ENCODE measurements at places on chromosomes 7 and 10. TPM values are rescaled to one million over a fixed set of nuclear protein-coding genes. Genes with fewer than 3 reads are reported as not detected.

HDAC9 gene
- 25.7 TPM for total RNA-seq

RET gene
- total RNA-seq = 0.07 TPM

RAPGEF5 gene
- total RNA-seq = 8.3 TPM

CCDC172 gene
- not detected for total RNA-seq

MMRN2 gene
- 0.17 TPM for total RNA-seq

SDHAF3 gene
- total RNA-seq = 17.8 TPM

PAPOLB gene
- not detected for total RNA-seq

DNA sequence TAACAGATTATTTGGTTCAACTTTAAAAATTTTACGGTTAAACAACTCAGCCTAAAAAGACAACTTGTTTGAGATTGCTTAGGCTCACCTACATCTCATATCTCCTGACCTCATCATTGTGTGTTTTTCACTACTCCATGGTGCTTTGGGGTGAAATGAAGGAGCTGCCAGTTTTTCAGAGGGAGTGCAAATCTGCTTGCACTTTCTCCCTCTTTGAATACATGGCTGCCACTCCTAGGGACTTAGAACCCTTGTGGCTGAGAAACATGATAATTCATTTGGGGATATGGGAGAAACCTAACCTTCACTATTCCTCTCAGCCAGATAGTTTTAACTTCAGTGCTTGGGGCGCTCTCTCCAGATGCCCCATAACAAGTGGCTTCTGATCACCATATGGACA is 2.7 kb downstream of the CCSER2 start:
- no peak for DNase-seq

DNA sequence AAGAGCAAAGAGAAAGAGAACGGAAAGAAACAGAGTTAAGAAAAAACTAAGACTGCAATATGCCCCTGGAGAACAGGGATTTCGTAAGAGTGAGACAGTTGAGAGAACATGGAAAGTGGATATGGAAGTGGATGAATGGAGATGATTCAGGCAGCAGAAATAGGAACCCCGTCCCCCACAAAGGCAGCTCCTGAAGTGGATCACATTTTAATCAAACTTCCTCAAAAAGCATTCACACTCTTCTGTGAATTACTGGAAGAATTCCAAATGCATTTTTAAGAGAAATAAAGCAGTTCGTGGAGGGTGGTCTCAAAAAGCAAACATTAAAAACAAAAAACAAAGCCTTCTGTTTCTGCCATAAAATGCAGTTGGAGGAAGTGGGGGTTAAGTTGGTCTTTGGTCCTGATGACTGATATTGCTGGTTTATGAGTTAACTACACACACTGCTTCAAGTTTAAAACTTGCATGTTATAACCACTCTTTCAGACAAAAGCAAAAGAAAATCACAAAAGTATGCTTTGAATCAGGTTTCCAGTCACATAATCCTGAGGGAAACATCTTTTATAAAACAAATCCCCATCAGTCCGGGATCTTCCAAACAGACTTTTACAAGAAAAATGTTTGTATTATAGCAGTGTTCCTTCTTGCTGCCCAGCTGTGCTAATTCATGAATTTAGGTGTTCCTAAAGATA is 214.3 kb downstream of the FANK1 start:
- DNase-seq = no peak

- DNase-seq = no peak
Observed at GRCh38 chr10:14953424-14954000, 384 bp downstream of the DCLRE1C start.

GRCh38 chr7:155220903-155221302 is 76.8 kb upstream of the INSIG1 start:
- no peak for DNase-seq

DNA sequence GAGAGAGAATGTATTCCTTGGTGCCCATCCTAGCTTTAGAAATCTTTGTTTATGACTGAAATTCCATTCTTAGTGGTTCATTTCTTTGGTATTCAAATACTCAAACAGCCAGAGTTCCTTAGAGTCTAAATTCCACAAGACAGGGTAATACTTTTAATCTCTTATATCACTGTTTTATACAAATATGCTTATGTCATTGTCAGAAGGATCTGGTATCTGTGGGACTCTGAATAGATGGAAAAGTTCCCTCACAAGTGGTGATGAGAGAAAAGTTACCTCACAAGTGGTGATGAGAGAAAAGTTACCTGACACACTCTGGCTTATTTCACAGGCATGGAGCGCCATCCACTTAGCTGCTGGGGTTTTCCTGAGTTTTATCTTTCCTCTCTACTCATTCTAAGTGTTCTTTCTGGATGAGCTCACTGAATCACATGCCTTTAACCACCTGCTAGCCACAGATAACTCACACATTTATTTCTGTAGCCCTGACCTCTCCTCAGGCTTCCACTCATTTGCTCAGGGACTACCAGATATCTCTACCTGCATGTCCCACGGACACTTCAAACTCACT is 784.0 kb downstream of the SUGCT start:
- peak; percentile 95 for DNase-seq

DNA sequence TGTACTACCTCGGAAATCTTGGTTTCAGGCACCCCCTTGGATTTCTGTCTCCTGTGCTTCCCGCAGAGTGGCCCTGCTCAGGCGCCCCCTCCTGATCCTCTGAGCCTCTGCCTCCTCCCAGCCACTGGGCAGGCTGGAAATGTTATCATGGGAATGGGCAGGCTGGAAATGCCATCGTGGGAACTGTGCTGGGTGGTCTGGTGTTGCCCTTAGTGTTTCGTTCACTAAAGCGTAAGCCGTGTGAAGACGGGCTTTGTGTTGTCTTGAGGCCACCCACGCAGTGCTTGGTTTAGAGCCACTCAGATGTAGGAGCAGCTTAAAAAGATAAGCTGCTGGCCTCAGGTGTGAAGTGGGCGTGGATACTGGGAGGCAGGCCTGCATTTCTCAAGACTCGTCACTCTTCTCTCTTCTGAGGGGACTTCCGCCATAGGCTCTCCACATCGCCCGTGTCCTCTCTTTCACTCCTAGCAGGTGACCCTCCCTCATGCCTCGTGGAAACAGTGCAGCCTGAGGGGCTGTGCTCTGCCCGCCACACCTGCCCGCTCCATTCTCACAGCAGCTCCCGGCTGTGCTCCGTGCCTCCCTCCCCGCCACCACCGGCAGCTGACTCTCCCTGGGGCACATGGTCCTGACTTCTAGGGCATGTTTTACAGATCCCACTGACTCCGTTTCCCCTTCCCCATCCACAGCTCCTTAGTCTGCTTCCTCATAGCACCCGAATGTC is 28.5 kb downstream of the PPP2R2D start:
- no peak for DNase-seq

- no peak for DNase-seq
Observed at GRCh38 chr7:137846549-137846826, 286 bp downstream of the DGKI start.

- no peak for DNase-seq
Observed at GRCh38 chr10:1290071-1290471, 233.9 kb downstream of the WDR37 start.

DNA sequence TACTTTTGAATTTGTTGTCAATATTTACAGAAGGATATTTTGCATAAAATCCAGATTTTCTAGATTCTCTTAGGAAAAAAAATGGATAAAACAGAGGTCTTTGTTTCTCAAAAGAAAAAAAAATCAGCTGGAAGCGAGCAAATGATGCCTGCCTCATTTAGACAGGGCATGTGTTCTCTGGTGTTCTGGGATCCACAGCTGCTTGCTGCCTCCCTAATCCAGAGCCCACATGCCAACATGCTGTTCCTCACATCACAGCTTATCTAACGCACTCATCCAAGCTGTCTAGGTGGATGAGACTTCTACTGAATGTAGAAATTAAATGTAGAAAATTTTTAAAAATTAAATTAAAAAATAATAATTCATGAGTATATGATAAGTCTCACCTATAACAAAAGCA is 630.1 kb downstream of the SORCS1 start:
- no peak for DNase-seq

DNA sequence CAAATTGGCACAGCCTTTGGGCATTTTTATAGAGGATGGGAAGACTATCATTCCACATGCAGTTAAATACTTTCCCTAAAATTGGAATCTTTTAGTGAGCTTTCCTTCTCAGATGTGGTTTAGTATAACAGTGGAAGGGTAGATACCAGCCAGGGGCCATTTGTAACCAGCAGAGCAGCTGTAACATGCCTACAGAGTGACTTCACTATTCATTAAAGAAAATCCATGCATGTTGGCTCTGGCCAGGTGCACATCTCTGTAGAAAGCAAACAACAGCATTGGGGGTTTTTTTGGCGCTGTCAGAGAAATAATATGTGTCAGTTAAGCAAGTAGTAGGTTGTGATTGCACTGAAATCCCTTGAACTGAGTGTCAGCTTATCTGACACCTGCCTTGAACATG is 115.6 kb downstream of the LHFPL3 start:
- DNase-seq = no peak

- DNase-seq = no peak
Observed at GRCh38 chr7:39898867-39899266, 51.2 kb upstream of the CDK13 start.

DNA sequence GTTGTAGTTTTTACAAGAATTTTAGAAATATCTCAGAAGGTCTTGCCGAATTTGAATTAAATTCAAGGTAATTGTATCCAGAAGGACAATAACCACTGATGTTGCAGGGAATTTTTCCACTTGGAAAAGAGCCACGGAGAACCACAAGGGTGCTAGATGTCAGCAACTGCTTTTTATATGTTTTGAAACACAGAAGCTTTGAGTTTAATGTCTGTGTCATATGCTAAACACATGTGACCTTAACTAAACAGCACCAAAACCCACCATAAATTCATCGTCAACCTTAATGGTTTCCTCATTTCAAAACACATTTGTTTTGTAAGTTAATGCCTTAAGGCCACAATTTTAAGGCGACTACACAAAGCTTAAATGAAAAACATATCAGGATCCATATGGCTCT is 106.9 kb downstream of the COL28A1 start:
- no peak for DNase-seq

GRCh38 chr7:45660201-45660900 is 86.2 kb downstream of the ADCY1 start:
- no peak for DNase-seq

GRCh38 chr7:50303335-50304128 is 984 bp upstream of the IKZF1 start:
- no peak for DNase-seq

DNA sequence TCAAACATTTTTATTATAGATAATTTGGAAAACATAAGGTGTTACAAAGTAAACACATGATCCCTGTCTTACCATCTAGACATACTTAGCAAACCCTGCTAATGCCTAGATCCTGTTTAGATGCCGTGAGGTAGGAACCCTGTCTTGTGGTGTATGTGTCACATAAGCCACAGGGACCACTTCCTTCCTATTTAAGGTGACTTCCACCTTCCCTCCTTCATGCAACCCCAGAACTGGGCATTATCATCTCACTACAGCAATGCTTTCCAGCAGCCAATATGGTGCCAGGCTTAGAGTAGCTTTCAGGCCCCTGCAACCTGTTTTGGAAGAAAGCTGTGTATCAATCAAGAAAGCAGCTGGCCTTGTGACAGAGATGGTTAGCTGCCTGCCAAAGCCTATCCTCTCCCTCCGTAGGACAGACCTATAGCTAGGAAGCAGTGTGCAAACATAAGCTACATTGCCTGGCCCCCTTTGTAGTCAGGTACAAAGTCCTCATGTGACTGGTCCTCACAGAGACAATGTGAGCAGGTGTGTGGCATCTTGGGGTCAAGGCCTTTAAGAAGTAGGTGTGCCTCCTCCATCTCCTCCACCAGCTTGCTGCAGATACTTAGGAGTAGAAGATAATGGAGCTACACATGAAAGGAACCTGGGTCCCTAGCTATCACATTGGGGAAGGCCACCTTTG is 146.8 kb downstream of the SPAG6 start:
- no peak for DNase-seq

DNA sequence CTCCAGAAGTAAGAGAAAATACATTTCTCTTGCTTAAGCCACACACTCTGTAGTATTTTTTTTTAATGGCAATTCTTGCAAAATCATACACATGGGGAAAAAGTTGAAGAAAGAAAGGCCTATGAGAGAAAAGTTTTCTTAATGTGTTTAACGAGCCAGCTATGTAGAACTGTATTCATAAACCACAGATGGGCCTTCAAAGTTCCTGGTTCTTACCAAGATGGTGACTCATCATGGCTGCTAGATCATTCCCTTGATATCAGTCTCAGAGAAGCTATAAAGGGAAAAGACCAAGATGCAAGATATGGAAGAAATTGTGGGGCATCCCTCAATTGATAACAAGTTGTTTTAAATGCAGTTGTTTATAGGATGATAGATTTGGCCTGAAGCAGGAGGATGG is 992.7 kb upstream of the MBL2 start:
- DNase-seq = no peak

DNA sequence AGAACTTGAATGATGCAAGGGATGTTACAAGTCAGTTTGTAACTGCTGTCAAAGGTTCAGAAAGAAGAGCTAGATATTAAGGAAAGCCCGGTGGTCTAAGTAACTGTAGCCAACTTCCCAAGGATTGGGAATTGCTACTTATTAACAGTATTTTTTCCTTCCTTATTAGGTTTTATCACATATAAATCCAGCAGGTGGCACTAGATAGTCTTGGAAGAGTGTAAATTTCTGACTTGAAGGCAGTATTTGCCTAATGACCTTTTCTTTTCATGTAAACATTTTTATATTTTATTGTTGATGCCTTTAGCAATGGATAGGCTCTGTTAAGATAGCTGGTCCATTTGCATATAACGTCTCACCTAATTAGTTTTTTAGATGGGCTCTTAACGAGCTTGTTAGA is 51.2 kb downstream of the ANLN start:
- peak; percentile 18 for DNase-seq

GRCh38 chr10:75291805-75292204 is 56.0 kb upstream of the COMTD1 start:
- no peak for DNase-seq

- no peak for DNase-seq
Observed at GRCh38 chr7:114269714-114270113, 144.9 kb upstream of the FOXP2 start.
